ENCODE measurements at places on chromosomes 1 and 21. TPM values are rescaled to one million over a fixed set of nuclear protein-coding genes. Genes with fewer than 3 reads are reported as not detected.
A peak's percentile ranks its signal among the peaks of the same experiment; 100 is the strongest.

DNA sequence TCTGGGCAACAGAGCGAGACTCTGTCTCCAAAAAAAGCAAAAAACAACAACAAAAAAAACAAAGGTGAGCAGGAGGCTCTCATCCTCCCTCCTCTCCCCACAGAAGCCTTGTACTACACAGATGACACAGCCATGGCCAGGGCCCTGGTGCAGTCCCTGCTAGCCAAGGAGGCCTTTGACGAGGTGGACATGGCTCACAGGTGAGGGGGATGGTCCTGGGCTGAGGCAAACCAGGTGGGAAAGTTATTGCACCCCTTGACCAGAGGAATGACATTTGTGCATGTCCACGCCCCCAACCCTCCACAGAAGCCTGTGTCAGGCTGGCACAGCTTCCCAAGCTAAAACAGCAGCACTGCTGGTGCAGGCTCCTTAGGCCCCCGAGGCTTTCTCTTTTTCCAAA is 2.4 kb downstream of the ADPRS start:
- H3K36me3 ChIP-seq, result peaks cover 56% of the 10 kb centered on the region
- peaks cover 20% of the 10 kb centered on the region for H3K4me1 ChIP-seq
- no peak overlapping the region for H3K27ac ChIP-seq
- H3K4me3 ChIP-seq, result no peak overlapping the region
- H3K27me3 ChIP-seq, result no peaks in the 10 kb centered on the region

DNA sequence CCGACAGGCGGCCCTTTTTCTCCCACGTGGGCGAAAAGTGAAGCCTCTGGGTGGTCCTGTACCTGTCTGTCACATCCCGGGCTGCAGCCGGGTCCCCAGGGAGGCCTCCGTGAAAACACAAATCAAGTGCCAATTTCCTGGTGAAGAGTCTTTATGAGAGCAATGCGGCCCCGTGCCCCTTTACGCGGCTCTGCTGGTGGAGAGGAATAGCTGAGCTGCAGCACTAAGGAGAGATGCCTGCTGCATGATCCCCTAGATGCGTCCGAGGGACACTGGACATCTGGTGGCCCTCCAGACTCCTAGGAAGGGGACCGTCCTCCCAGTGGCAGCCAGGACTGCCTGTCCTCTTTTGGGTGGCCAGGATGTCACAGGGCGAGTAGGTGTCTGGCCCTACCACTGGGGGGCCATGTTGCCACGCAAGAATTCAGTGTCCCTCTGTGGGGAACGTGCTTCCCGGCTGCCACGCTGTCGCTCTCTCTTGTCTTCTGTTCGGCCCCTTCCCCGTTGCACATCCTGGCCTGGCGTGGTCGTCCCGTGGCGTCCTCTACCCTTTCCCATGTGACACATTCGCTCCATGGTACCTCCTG is 38.7 kb downstream of the COL18A1 start:
- no peak overlapping the region for H3K4me3 ChIP-seq
- H3K4me1 ChIP-seq, result peaks cover 20% of the 10 kb centered on the region
- H3K27me3 ChIP-seq, result no peaks in the 10 kb centered on the region
- no peaks in the 10 kb centered on the region for H3K36me3 ChIP-seq
- no peak overlapping the region for H3K27ac ChIP-seq

GRCh38 chr1:111212634-111213335 is 12.3 kb upstream of the DENND2D start:
- no peaks in the 10 kb centered on the region for H3K27me3 ChIP-seq
- H3K4me3 ChIP-seq, result no peak overlapping the region
- no peaks in the 10 kb centered on the region for H3K4me1 ChIP-seq
- H3K27ac ChIP-seq, result no peak overlapping the region
- H3K36me3 ChIP-seq, result no peaks in the 10 kb centered on the region

- H3K4me3 ChIP-seq, result peak overlapping the region; percentile 48
- no peaks in the 10 kb centered on the region for H3K27me3 ChIP-seq
- H3K36me3 ChIP-seq, result no peaks in the 10 kb centered on the region
- DNase-seq, result no peak
- H3K4me1 ChIP-seq, result peaks cover 11% of the 10 kb centered on the region
Observed at GRCh38 chr1:186617926-186618325, 62.3 kb downstream of the PTGS2 start.

- no peaks in the 10 kb centered on the region for H3K4me1 ChIP-seq
- DNase-seq, result no peak
- no peaks in the 10 kb centered on the region for H3K36me3 ChIP-seq
- H3K27ac ChIP-seq, result no peak overlapping the region
Observed at GRCh38 chr1:165409657-165410358, 35.1 kb downstream of the RXRG start.

GRCh38 chr21:44372616-44373015 is 19.2 kb downstream of the TRPM2 start:
- H3K4me1 ChIP-seq, result no peaks in the 10 kb centered on the region
- H3K4me3 ChIP-seq, result no peak overlapping the region
- H3K27me3 ChIP-seq, result no peaks in the 10 kb centered on the region
- DNase-seq, result no peak
- no peak overlapping the region for H3K27ac ChIP-seq
- no peaks in the 10 kb centered on the region for H3K36me3 ChIP-seq

DNA sequence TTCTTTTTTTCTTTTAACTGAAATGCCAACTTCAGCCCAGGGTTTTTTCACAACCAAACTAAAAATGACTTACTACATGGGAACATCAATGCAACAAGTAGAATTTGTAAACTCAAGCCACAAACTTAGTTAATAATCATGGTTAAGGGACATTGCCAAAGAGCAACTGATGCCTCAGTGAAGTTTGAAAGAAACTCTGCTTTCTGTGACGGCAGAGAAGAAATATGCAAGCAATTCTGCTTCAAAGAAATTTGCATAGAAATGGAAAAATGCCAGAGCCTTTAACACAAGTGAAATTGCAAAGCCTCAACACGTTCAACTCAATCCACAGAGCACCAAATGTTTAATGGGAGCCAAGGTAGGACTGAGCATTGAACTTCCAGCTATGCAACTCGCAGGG is 5.0 kb upstream of the CHD5 start:
- DNase-seq, result no peak
- H3K27me3 ChIP-seq, result no peaks in the 10 kb centered on the region
- H3K4me1 ChIP-seq, result peaks cover 7% of the 10 kb centered on the region
- peaks cover 23% of the 10 kb centered on the region for H3K36me3 ChIP-seq

DNA sequence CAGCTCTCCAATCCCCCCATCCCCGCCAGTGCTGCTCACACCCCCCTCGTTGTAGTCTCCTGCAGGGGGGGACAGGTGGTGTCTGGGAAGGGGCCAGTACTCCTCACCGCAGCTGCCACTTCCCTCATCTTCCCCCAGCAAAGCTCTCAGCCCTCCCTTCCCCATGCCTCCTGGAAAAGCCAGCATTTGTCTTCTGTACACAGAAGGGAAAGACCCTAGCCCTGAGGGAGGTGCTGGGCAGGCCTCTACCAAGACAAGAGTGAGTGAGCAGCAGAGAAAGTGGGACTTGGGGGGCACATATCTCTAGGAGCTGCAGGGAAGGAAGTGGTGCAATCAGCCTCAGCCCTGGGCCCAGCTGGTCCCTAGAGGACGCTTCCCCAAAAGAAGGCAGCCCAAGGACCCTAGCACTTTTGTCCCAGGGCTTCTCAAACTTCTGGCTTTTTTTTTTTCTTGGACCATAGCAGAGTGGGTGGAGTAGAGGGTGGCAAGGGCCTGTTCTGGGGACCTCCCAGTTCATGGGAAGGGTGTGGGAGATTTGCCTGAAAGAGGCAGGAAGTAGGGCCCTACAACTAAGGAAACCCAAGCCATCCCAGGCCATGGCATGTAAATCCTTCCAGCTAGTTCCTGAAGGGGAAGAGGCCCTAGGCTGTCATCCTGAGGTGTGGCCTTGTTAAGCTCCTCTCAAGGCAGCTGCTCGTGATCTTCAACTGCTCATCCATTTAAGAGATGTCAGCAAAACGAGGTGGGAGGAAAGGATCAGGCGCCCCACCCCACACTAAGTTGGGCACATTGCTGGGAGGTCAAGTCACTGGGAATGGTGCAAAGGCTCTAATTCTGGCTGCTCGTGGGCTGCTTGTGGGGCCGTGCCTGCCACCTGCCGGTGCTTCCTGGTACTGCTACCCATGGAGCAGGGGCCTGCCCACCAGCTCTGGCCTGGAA is 12.6 kb downstream of the ZC3H12A start:
- no peaks in the 10 kb centered on the region for H3K27me3 ChIP-seq
- peaks cover 39% of the 10 kb centered on the region for H3K4me1 ChIP-seq
- H3K4me3 ChIP-seq, result no peak overlapping the region
- no peak for DNase-seq

DNA sequence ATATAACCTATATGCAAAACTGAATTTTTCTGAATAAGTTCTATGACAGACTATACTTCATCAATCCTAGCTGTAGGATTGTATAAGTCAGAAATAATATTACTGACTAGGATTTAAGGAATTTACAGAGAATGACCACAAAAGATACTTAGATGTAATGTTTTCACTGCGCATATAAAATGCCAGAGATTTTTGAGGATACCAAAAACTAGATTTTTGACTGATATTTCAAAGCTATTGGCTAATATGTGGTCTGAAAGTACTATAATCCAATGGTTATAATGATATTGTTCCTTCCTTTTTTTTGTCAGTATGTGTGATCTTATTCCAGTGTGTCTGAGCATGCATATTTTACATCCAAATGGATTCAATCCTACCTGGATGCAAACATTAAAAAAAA is 17.0 kb upstream of the IFI44L start:
- no peak for DNase-seq
- no peaks in the 10 kb centered on the region for H3K36me3 ChIP-seq
- no peak overlapping the region for H3K27ac ChIP-seq

- H3K27ac ChIP-seq, result no peak overlapping the region
- no peaks in the 10 kb centered on the region for H3K36me3 ChIP-seq
- no peaks in the 10 kb centered on the region for H3K4me1 ChIP-seq
- no peak for DNase-seq
- H3K27me3 ChIP-seq, result no peaks in the 10 kb centered on the region
Observed at GRCh38 chr1:233252441-233252840, 43.1 kb downstream of the PCNX2 start.

DNA sequence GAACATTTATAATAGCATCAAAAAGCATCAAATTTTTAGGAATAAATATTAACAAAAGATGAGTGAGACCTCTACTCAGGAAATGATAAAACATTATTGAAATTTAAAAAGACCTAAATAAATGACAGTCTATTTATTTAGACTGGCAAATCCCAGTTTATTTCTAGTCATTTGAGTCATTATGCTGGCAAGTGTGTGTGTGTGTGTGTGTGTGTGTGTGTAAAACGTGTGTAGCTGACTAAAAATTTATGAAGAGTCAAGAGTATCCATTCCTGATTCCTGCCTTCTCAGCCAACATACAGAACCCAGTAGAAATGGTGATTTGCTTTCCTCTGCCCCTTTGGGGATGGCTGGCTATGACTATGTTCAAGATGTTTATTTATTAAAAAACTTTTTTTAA is 46.2 kb downstream of the OSBPL9 start:
- H3K4me3 ChIP-seq, result no peak overlapping the region
- H3K27me3 ChIP-seq, result no peaks in the 10 kb centered on the region
- peaks cover 31% of the 10 kb centered on the region for H3K4me1 ChIP-seq

DNA sequence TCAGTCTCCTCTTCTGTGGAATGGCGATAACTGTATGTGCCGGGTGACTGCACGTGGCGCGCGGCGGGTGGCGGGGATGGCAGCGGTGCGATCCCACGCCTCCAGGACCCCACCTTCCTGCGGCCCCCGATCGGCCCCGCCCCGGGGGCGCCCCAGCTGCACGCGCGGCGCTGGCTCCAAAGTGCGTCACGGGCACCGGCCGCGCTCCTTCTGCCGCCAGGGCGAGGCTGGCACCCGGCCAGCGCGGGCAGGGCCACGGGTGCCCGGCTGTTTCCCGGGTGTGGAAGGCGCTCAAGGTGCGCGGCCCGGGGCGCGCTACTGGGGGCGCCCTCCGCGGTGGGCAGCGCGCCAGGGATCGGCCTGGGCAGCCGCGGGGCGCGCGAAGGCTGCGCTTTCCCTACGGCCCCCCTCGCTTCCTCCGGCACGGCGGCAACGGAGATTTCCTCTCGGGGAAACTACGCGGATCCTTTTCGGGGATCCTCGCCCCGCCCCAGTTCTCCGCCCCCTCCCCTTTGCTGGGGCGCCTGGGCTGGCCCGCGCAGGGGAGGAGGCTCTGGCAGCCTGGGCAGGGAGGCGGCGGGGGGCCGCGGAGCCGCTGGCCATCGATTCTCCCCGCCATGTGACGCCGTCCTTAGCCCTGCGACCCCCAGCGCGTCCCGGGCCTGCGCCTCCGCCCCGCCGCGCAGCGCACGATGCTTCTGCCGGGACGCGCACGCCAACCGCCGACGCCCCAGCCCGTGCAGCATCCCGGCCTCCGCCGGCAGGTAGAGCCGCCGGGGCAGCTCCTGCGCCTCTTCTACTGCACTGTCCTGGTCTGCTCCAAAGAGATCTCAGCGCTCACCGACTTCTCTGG is at the start of gene EVA1C:
Gene EVA1C (plus strand): TSS at position 545 of the 853 bp plus-strand sequence. CDS start 148 bp downstream, at position 693.
- no peaks in the 10 kb centered on the region for H3K27me3 ChIP-seq
- H3K36me3 ChIP-seq, result peaks cover 10% of the 10 kb centered on the region
- peak within 1 kb of the TSS; percentile 59 for H3K4me3 ChIP-seq
- H3K27ac ChIP-seq, result peak within 1 kb of the TSS; percentile 99
- peaks cover 66% of the 10 kb centered on the region for H3K4me1 ChIP-seq

- H3K4me1 ChIP-seq, result no peaks in the 10 kb centered on the region
- H3K4me3 ChIP-seq, result no peak overlapping the region
- H3K27ac ChIP-seq, result no peak overlapping the region
- no peaks in the 10 kb centered on the region for H3K27me3 ChIP-seq
Observed at GRCh38 chr1:160163615-160164014, 12.2 kb downstream of the ATP1A4 start.

DNA sequence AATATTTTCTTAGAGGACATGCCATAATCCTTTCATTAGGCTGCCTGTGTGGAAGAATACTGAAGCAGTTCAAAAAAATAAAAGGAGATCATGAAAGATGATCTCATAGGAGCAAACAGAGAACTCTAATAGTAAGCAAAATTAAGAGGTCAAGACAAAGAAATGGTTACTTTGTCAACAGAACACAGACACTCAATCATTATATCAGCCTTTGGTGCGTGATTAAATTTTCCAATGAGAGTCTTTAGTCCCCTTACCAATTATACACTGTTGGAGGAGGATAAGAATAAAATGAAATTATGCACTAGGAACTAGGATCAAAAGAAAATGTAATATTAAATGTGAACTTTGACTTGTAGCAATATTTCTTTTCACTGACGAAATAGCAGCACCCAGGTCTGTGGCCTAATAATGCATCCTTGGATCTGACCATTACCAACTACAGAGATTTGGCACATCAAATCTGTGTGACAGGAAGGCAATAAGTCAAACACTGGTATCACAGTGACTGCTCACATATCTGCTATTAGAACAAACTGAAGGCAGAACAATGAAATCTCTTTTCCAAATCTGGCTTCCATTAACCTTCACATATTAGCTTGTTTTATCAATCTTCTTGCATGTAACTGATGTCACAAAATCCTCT is 1812.9 kb downstream of the PLA2G4A start:
- no peaks in the 10 kb centered on the region for H3K27me3 ChIP-seq
- DNase-seq, result no peak
- H3K4me3 ChIP-seq, result no peak overlapping the region
- H3K36me3 ChIP-seq, result no peaks in the 10 kb centered on the region

- peaks cover 8% of the 10 kb centered on the region for H3K4me1 ChIP-seq
- no peak for DNase-seq
- peak overlapping the region; percentile 69 for H3K4me3 ChIP-seq
- H3K36me3 ChIP-seq, result no peaks in the 10 kb centered on the region
- no peaks in the 10 kb centered on the region for H3K27me3 ChIP-seq
- peak overlapping the region; percentile 91 for H3K27ac ChIP-seq
Observed at GRCh38 chr1:45304311-45305081, 22.2 kb upstream of the HPDL start.

The ERVH48-1 gene
- total RNA-seq, result not detected

The E2F2 gene
- total RNA-seq, result 16.9 TPM

Data from esophagus squamous epithelium (tissue), 5 donors.